ENCODE measurements at places on chromosomes 2 and 18. TPM values are rescaled to one million over a fixed set of nuclear protein-coding genes. Genes with fewer than 3 reads are reported as not detected.

HPCAL1 gene
- total RNA-seq, result 114 TPM

PRKAG3 gene
- not detected for total RNA-seq

TDRD15 gene
- not detected for total RNA-seq

RDH14 gene
- 45.2 TPM for total RNA-seq

NT5C1B gene
- not detected for total RNA-seq

SLC23A3 gene
- total RNA-seq, result 0.62 TPM

GBX2 gene
- total RNA-seq, result 4.1 TPM

ERFE gene
- total RNA-seq, result 6.3 TPM

C1GALT1C1L gene
- total RNA-seq, result 2.2 TPM

KANSL1L gene
- total RNA-seq, result 0.56 TPM

VSNL1 gene
- not detected for total RNA-seq

CD302 gene
- 2.8 TPM for total RNA-seq

LIMS2 gene
- total RNA-seq, result 4.5 TPM

DCC gene
- total RNA-seq, result not detected

TMBIM1 gene
- total RNA-seq, result 119 TPM

GKN1 gene
- total RNA-seq, result 0.72 TPM

SEPTIN2 gene
- 253 TPM for total RNA-seq

ABCG5 gene
- total RNA-seq, result not detected

EPHA4 gene
- total RNA-seq, result 0.54 TPM

PER2 gene
- 4.5 TPM for total RNA-seq

ZNF521 gene
- total RNA-seq, result not detected

KIF5C gene
- 0.42 TPM for total RNA-seq

SH3YL1 gene
- 10.6 TPM for total RNA-seq

HAAO gene
- not detected for total RNA-seq

PDE11A gene
- 0.40 TPM for total RNA-seq

ATG4B gene
- total RNA-seq, result 58.5 TPM

FBXO48 gene
- total RNA-seq, result 0.71 TPM

B3GNT7 gene
- total RNA-seq, result 2.3 TPM

FOXD4L1 gene
- 0.31 TPM for total RNA-seq

HOXD13 gene
- 0.24 TPM for total RNA-seq

RHOB gene
- total RNA-seq, result 193 TPM

FMNL2 gene
- total RNA-seq, result 37.7 TPM

PJVK gene
- total RNA-seq, result 0.98 TPM

LYPD6 gene
- 0.06 TPM for total RNA-seq

GPR35 gene
- total RNA-seq, result 0.58 TPM

FAM124B gene
- not detected for total RNA-seq

KCNE4 gene
- total RNA-seq, result 1.2 TPM

SLC38A11 gene
- total RNA-seq, result not detected

IL36G gene
- not detected for total RNA-seq

PASK gene
- 6.4 TPM for total RNA-seq

POU3F3 gene
- not detected for total RNA-seq

PRPF40A gene
- total RNA-seq, result 78.4 TPM

CTAGE1 gene
- total RNA-seq, result not detected

AFTPH gene
- total RNA-seq, result 21.4 TPM

EXOC6B gene
- 8.8 TPM for total RNA-seq

MOCOS gene
- total RNA-seq, result 3.8 TPM

MARCHF4 gene
- 62.0 TPM for total RNA-seq

All from A549 treated with DMSO at 1 μM for 4 hours (cell line).